Central memory CD8-positive, alpha-beta T cell (primary cell): ENCODE measurements at places on chromosomes 12 and 14.

- no peak for DNase-seq
Observed at GRCh38 chr14:74418031-74418430, 8.0 kb downstream of the SYNDIG1L start.

DNA sequence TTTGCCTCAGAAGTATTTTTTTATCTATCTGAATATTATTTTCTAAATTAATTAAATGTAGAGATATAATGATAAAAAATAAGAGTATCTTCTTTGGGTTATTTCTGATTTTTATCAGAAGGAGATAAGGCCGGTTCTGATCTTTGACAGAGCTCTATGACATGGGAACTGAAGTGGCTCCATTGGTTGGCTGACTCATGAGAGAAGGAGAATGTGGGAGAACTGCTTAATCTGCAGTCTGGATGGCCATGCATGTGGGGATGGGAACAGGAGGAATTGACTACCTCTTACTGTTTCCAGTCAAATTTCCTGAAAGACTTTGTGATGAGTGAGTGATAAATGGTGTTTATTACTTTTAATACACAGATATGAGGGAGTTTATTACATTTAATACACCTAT is 155.8 kb upstream of the ATP2B1 start:
- no peak for DNase-seq

- no peak for DNase-seq
Observed at GRCh38 chr14:95531473-95531872, 3.4 kb upstream of the GLRX5 start.

DNA sequence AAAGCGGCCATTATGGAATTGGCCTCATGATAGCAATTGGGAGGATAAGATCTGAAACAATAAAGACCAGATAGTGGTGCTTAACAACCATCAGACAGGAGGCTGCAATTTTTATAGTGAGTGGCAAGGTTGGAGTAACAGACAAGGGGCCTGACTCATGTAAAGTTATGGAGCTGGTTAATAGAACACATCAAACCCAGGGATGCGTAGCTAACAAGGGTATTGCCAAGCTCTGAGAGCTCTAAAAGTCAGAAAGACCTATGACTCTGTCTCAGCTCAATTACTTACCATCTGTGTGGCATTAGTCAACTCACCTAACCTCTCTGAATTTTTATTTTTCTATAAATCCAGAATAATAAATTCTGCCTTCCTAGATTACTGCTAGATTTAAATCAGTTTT is 1731.5 kb upstream of the FLRT2 start:
- DNase-seq, result no peak

DNA sequence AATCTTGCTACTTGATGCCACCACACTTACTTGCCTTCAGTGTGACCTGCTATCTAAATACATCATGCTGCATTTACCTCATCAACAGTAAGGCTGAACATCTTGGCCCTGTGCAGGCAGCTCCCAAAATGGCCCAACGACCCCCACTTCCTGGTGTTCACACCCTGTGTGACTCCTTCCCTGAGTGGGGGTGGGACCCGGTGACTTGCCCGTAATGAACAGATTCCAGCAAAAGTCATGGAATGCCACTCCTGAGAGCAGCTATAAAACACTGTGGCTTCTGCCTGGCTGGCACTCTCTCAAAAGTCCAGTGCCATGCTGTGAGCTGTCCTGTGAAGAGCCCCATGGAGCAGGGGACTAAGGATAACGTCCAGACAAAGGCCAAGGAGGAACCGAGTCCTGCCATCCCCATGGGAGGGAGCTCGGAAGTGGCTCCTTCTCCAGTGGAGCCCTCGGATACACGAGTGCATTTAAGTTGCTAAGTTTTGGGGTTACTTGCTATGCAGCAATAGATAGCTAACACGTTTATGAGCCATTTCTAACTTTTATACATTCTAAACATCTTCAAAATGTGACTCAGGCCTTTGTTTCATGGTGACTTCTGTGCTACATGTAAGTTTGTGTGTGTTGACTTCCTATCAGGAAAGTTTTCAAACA is 33.0 kb downstream of the P2RX2 start:
- DNase-seq, result no peak

DNA sequence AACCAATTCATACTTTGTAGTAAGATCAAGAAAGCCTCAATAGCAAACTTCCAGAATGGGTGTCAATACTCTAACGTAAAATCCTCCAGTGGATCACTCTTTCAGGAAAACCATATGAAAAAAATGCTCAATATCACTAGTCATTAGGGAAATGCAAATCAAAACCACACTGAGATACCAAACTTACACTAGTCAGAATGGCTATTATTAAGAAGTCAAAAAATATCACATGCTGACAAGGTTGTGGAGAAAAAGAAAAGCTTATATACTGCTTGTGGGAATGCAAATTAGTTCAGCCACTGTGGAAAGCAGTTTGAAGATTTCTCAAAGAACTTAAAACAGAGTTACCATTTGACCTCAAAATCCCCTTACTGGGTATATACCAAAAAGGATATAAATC is 49.5 kb upstream of the ATXN7L3B start:
- no peak for DNase-seq

- DNase-seq, result no peak
Observed at GRCh38 chr12:102970780-102971179, 13.3 kb downstream of the ASCL1 start.

- DNase-seq, result peak; percentile 40
Observed at GRCh38 chr12:47837190-47838171, 17.8 kb upstream of the HDAC7 start.

DNA sequence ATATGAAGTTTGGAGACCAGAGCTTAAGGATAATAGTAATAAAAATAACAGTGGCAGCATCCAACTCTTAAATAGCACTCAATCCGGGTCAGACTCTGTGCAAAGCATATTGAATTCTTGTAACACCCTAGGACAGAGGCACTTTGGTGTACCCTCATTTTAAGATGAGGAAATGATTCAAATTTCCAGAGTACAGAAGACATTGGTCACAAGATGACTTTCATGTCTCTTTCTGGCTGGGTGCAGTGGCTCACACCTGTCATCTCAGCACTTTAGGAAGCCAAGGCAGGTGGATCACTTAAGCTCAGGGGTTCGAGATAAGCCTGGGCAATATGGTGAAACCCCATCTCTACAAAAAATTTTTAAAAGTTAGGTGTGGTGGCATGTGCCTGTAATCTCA is 235.8 kb downstream of the SLC15A4 start:
- no peak for DNase-seq

DNA sequence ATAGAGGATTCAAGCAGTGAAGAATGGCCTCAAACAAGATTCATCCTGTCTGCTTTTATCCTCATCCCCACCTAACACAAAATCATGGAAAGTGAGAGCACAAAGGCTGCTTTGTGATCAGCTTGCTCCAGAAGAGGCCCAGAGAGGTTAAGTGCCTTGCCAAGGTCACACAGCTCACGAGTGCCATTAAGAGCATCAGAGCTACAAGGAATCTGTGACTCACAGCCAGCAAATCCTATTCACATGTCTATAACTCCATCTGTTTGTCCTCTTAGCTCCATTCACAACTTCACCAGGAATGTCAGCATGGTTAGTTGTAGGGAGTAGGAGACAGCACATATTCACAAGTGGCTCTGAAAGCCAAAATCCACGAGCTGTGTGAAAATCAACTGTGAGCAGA is 79.8 kb downstream of the TTC9 start:
- DNase-seq, result no peak

GRCh38 chr12:96193725-96194575 is at the start of gene ELK3:
TSS of gene ELK3 (plus strand) at chr12:96194375.
- peak; percentile 28 for DNase-seq

DNA sequence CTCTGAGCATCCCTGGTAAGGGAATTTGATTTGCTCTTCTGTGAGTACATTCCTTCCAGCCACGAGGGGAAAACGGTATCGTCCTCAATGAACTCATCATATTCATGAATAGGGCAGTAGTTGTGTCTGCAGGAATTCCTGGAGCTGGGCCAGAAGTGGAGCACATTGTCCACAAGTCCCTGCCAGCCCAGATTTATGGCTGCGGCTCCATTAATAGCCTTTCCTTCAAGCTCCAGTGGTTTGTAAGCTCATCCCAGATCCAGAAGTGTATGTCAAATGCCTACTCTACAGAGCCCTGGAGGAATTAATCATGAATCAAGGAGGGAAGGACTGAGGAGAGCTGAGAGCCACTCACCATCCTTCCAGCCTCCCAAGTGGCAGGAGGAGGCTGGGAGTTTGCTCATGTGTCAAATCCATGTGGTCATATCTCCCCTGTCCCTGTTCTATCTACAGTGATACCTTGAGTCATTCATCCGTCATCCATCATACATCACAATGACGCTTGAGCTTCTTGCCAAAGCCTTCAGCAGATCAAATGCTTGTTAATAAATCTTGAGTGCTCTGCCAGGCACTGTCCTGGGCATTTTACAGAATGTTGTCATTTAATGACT is 65.5 kb downstream of the SVOP start:
- DNase-seq, result no peak

- no peak for DNase-seq
Observed at GRCh38 chr12:116504438-116504837, 54.7 kb upstream of the MAP1LC3B2 start.

- DNase-seq, result no peak
Observed at GRCh38 chr14:74429221-74429691, 3.2 kb upstream of the SYNDIG1L start.

- DNase-seq, result no peak
Observed at GRCh38 chr12:88243982-88244381, 101.9 kb downstream of the TMTC3 start.

DNA sequence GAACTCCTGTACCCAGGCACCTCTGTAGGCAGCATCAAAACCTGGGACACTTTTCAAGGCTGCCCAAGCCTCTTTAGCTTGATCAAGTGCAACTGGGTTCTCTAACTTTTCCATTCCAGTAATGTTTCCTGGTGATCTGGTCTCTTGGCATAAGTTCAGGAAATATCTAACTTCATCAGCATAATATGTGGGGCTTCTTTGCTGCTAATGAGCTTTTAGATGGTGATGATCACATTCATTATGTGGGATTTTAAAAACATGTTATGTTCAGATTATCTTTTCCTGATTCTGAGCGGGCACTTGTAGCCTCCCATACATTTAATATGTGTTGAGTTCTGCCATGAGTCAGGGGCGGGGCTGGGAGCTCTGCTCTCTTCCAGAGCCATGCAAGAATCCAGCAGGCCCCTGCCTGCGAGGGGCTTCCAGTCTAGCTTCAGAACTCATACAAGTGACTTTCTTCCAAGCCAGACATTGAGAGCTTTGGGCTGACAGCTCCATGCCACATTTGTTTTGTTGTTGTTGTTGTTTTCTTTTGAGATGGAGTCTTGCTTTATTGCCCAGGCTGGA is 39.5 kb upstream of the RIN3 start:
- no peak for DNase-seq

DNA sequence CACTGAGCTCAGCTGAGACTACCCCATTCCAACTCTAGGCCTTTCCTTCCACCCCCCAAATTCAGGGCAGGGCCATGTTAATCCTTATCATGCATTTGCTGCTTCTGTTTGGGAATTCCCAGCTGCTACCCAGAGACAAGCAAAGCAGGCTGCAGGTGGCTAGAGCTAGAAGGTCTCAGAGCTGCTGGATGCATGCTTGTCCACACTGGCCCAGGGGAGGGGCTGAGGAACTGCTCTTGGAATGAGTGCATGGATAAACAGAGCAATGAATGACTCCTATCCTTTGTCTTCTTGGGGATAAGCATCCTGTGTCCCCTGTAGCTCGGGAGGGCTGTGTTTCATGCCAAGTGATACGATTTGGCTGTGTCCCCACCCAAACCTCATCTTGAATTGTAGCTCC is 136.8 kb upstream of the NOS1 start:
- DNase-seq, result no peak

- no peak for DNase-seq
Observed at GRCh38 chr14:101045511-101045910, 142.0 kb upstream of the RTL1 start.

DNA sequence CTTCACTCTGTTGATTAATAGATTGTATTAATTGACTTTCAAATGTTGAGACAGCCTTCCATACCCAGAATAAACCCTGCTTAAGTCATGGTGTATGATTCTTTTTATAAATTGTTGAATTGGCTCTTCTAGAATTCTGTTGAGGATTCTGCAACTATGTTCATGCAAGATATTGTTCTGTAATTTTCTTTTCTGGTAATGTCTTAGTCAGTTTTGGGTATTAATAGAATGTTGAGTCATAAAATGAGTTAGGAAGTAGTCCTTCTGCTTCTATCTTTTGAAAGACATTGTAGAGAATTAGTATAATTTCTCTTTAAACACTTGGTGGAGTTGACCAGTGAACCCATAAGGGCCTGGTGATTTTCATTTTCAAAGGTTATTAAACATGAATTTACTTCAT is 958.9 kb downstream of the LRFN5 start:
- no peak for DNase-seq

DNA sequence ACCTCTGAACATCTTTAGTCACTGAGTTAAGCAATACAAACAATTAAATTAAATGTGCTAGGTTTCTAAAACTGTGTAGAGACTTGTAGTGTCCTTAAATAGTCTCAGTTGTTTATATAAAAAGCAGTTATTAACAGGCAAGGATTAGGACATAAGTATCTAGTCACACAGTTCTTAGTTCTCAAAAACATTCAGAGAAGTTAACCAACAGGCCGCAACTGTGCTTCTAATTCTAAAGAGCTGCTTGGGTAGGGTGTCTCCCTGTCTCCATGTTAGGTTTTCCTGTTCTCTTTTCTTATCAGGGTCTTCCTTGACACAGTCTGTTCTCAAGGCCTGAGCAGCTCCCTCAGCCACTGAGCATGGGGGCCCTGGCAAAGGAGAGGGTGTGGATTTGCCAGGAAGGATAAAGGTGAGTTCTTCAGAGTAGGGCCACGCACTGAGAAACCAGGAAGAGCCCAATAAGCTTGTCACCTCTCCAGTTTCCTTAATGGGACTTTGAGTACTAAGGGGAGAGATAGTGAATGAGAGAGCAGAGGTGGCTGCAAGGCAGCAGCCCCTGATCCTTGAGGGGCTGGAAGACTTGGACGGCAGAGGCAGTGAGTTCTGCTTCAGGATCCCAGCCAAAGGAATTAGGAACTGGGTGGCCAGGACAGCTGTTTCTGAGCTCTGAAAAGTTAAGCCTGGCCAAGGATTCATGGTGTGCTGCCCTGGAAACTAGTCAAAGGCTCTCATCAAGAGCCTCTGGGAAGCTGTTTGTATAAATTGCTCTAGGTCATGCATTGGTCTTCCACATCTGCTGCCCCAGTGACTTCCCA is 177.3 kb downstream of the MYRFL start:
- no peak for DNase-seq

DNA sequence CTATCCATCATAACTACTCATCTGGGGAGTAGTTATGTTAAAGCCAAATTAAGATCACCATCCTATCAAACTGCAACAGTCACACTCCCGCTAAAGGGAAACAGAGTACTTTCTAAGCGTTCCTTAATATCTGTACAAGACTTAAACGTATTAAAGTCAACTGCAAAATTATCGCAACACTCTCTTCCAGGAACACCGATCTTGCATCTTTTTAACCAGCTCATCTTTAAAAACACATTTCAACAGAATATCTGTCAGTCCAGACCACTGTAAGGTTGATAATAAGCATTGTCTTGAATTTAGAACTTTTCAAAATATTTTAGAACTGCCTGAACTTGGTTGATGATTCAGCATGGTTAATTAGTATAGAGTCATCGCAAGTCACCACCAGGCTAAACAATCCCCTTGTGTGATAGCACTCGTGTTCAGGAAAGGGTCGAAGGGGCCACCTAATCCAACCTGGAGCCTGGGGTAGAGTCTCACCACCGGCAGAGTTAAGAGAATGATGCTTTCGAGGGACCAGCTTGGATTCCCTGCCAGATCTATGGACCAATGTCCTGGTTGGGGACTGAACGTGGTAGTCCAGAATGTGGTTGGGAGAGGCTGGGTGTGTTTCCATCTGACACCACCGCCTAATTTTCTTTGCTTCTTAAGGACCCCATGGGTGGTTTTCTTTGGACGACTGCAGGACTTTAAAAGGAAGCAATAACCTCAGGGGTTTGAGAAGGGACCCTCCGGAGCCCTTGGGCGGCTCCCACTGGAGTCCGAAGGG is 890 bp downstream of the SPTLC2 start:
- no peak for DNase-seq
